ENCODE measurements at places on chromosomes 16 and 17.

GRCh38 chr16:83717814-83718213 lies 90.0 kb upstream of the HSBP1 start:
- no peak for DNase-seq

DNA sequence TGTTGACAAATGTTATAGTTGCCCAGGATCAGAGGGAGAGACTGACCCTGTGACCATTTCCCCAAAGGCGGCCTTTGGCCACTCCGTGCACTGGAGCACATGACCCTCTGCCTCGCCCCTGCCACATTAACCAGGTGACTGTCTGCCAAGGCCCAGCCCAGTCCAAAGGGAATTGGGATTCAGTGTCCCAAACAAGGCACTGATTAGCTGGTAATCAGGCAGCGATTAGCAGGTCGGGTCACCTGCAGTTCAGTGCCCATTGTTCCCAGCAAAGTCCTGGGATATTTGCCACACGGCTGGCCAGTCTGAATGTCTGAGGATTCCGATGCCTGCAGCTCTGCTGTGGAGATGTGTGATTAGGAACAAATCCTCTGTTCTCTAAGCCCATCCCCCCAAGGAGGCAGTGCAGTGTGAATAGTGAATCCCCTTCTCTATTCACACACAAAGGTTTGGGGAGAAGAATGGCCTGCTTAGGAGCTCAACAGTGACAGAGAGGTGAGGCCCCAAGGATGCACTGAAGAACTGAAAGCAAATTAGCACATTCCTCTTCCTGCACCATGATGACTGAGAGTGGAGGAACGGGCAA lies 123.1 kb upstream of the MAF start:
- DNase-seq, result no peak

DNA sequence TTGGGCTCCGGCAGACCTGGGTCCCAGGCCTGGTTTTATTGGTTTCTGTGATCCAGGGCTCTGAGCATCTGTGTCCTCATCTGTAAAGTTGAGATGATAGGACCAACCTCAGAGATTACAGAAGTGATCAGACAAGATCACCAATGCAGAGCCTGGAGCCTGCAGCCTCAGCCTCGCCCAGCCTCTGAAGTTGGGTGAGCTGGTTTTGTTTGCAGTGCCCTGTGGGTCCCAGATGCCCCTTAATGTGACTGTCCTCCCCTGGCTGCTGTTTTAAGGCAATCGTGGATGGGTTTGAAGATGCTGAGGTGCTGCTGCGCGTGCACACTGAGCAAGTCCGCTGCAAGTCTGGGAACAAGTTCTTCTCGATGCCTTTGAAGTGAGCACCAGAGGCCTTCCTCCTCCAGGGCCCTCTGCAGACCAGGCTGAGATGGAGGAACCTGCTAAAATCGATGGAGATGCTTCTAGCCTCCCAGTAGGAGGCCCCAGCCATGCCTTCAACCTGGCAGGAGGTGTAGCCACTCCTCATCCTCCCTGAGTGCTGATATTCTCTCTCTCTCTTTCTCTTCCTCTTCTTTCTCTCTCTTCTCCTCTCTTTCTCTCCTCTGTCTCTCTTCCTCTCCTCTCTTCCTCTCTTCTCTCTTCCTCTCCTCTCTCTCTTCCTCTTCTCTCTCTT lies 5.6 kb upstream of the MMP15 start:
- DNase-seq, result no peak

DNA sequence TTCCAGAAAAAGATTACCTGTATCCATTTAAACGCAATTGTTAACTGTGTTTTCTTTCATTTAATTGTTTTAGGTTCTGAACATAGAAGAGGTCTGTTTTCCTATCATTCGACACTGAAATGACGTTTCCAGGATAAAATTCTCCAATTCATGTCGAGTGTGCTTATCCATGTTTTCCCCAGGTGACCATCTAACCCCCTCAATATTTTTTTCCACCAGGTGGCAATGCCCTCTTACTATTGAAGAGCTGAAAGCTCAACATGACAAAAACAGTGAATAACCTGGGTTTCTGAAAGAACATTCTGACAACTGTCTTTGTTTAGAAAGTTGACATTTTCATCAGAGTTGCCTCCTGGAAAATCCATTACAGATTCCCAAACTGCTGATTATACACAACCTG lies 948.7 kb downstream of the KCNJ2 start:
- no peak for DNase-seq

DNA sequence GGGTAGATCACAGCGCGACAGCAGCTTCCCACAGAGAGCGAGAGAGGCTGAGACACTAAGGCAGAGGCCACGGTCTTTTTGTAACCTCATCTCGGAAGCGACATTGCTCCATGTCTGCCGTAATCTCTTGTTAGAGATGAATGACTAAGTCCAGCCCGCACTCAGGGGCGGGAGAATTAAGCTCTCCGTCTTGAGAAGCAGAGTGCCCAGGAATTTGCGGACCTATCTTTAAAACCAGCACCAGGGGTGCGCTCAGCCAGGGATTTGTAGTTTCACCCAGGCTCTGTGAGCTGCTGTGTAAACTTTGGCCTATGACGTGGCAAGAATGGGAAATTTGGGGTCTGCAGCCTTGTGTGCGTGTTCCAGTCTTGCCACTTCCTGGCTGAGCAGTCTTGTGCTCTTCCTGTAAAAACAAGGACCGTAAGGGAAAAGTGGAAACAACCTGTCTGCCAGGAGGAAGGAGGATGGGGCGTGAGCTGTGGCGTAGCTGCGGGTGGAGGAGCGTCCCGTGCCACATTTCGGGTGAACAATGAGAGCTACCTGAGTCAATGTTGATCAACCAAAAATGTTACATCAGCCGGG lies 16.0 kb upstream of the JPH3 start:
- DNase-seq, result no peak

Measured in common myeloid progenitor, CD34-positive (primary cell).